Activated T-helper 1 cell treated with anti-CD3 and anti-CD28 coated beads, Interleukin-2, amount 50 U/mL, for 16 hours (primary cell): ENCODE measurements at places on chromosomes 4 and X.

DNA sequence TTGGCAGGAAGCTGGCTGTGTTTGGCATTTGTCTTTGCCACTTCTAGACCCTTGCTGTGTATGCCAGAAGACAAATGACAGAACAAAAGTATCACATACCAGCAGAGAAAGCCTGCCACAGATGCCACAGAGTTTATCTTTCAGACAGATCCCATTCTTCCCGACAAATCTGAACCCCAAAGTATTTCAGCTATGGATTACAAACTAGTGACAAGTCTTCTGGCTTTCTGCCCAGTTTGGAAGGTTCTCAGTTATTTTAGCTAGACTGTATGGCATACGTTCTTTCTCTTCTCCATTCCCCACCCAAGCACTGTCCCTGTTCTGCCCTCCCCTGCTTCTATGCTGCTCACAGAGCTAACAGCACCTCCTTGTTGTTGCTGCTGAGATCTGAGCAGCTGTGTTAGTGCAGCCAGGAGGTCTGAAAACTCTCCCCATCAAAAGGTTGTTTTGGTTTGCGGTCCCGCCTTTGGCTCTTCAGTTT lies 236.7 kb downstream of the FRAS1 start:
- DNase-seq: no peak

DNA sequence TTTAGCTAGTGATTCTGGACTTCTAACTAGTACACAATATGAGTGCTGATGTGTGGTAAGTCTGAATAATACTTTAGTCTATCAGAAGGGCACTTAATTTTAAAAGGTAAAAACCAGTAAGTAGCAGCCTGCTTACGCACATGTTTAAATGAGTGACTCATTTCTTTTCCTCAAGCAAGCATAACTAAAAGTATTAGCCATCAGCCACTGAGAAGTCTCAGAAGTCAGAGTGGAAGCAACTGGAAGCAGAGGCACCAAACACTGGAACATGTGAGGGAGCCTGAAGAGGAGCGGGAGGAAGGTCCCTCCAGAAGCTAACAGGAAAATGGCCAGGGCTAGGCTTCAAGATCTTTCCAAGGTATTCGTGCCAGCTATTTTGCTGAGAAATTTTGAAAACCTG lies 257.7 kb downstream of the RAPGEF2 start:
- DNase-seq: no peak

- no peak for DNase-seq
These were observed 35.5 kb upstream of the BMPR1B start for GRCh38 chr4:94722270-94722669.

DNA sequence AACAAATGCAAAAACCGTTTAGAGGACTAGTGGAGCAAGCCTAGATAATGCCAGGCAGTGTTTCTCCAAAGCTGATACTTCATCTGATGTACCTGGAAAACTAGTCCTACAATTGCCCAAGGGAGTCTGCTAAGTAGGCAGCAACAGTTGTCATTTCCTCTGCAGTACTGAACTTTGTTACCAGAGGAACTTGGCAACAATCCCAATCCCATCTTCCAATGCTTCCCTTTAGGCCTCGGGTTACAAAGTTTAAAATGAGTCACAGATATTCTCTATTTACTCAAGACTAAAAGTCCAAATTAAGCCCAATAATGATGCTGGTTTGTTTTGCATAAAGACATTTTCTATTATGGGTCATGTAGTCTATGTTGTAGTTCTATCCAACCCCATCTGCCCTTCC lies 120.0 kb upstream of the GLRA2 start:
- DNase-seq: no peak

GRCh38 chr4:176897226-176897625 lies 104.5 kb upstream of the VEGFC start:
- DNase-seq: no peak

DNA sequence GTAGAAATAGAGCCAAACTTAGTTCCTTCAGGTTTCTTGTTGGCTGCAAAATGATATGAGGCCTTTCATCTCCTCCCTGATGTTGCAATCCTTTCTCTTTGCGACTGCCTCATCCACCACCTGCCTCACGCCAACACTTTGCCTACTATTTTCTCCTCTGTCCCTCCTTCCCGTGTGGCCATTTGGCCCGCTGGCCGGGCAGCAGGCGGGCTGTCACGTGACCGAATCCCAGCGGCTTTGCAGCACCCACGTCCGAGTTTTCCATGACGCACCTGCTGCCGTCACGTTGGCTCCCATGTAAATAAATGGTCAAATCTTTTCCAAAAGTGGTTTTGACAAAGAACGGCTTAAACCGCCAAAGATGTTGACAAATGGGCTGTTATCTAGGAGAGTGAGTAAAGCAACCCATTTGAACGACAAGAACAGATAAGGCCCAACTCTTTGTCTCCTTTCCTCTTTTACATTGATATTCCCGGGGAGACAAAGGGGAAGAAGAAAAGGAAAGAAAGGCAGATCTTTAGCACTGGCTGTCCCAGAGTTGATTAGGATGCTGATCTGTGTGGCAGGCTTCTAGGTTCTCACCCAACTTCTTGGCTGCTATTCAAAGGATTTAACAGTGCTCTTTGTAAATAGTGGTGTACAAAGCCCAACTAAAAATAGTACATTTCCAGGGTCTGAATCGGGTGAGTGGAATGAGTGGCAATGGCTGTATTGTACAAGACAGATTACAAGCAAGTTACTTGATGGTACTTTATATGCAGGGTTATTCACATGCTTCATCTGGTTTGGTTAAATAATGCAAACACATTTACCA lies 174.2 kb upstream of the JADE1 start:
- no peak for DNase-seq
